Posterior cingulate gyrus (tissue), 11 donors: ENCODE measurements at places on chromosomes 4 and X.

DNA sequence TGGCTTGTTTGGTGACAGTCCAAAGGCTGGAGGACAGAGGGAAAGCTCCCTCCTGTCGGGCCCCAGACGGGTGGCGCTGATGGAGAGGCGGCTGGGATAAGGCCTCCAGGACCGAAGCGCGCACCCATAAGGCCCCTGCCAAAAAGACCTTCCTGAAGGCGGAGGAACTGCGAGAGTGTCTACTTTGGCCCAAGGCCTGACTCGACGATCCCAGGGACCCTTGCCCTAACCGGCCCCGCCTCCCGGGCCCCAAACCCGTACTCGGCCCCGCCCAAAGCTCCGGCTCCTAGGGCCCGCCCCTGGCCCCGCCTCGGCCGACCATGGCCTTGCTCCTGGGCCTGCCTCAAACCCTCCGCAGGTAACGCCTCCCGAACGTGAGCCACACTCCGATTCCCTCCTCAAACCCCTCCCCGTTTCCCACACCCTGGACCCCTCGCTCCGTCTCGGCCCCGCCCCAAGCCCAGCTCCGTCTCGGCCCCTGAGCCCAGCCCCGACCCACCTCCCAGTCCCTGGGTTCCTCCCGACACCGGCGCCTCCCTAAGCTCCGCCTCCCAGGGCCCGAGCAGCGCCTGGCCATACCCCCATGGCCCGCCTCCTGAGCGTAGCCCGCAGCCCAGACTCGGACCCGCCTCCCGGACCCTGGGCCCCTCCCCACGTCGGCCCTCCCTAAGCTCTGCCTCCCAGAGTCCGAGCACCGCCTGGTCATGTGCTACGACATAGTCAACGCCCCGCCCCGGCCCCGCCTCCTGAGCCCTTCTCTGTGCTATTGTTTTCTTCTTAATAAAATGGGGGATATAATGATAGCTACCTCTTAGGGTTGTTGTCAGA lies 90.0 kb upstream of the DRD5 start:
- DNase-seq, result peak; percentile 92

DNA sequence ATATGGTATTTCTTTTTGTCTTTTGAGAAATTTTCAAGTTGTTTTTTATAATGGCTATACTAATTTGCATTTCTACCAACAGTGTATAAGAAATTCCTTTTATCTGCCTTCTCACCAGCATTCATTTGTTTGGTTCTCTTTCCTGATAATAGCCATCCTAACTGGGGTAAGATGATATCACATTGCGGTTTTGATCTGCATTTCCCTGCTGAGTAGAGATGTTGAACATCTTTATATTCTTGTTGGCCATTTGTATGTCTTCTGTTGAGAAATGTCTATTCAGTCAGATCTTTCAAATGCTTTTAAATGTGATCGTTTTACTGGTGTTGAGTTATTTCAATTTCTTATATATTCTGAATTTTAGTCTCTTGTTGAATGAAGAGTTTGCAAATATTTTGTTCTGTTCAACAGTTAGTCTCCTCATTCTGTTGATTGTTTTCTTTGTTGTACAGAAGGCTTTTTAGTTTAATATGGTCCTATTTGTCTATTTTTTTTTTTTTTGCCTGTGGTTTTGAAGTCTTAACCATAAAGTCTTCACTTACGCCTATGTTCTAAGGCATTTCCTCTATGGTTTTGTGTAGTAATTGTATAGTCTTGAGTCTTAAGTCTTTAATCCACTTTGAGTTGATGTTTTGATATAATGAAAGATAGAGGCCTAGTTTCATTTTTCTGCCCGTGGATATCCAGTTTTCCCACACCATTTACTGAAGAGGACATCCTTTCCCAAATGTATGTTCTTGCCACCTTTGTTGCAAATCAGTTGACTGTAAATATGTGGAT lies 1566.9 kb downstream of the STIM2 start:
- no peak for DNase-seq

DNA sequence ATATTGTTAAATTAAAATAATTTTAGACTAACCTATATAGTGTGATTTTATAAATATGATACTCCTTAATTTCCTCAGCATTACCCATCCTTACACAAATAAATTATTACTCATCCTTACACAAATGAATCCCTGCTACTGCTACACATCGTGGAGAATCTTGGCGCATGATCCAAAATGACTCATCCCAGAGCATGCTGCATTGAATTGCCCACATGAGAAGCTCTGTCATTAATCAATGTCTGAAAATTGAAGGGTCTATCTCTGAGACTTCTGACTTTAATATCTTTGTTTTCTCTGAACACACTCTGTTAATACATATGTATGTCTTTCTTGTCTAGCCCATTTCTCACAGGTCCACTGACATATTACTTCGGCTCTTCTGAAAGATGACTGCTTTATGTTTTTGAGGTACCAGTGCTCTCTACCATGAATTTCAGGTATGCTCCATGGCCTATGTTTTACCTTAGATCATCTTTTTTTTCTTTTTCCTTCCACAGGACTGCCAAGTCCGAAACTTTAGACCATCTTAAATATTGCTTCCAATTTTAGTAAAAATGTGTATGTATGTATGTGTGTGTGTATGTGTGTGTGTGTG lies 15.7 kb upstream of the DUSP21 start:
- no peak for DNase-seq

DNA sequence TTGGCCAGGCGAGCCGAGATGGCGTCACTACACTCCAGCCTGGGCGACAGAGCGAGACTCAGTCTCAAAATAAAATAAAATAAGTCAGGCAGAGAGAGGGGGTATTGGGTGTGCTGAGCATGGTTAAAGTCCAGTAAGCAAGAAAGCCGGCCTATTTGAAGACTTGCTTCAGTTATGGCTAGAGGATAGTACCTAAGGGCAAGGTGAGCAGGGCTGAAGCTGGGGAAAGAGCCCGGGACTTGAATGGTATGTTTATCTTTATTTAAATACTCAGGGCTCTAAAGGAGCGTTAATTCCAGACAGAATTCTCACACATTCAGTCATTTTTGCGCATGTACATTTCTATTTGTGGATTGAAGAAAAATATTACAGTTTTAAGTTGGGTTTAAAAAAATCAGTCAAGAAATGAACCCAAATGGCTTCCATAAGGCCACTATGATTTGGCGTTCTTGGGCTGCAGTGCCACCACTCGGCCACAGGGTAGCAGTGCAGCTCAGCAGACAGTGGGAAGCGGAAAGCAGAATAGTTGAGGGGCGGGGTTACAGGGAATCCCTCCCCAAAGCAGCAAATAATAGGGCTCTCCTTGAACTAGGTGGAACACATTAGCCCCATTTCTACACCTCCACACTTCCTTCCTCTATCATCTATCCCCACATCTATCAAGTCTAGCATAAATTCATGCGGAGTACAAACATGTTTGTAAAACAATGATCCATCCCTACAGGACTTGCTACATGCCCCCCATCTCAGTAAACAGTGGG lies 37.2 kb upstream of the SH3D19 start:
- peak; percentile 82 for DNase-seq

DNA sequence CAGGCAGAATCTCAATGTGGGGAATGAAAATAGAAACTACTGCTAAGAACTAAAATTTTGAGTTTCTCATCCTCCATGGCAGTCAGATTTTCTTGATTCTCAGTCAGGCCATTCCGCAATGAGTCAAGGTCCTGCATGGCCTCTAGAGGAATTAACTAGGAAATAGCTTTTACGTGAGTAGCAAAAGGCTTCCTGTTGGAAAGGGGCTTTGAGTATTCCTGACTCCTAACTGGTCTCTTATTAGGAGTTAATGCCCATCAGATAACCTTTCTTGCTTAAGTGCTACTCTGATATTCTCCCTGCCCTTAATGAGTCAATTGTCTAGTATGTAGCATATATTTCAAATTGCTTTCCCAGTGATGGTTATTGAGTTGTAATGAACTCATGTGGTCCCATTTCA lies 65.7 kb upstream of the ARHGAP24 start:
- no peak for DNase-seq

GRCh38 chr4:137283737-137284136 lies 248.6 kb downstream of the PCDH18 start:
- no peak for DNase-seq

DNA sequence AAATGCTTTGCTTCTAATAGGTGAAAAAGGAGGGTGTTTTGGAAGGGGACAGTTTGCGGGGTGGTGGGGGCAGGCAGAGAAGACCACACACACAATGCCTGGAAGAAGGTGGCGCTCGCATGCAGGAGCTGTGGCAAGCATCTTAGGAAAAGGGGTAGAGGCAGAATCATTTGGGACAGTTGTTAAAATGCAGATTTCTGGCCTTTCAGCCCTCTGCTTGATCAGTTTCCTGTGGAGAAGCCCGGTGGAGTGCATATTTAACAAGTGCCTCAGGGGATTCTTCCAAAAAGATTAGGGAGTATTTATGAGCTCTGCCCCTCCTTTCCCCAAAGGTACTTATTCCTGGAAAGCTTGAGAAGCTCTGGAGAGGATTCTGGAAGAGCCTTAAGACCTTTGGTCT lies 4.8 kb downstream of the NOCT start:
- DNase-seq, result no peak

- DNase-seq, result no peak
Observed at GRCh38 chr4:145887241-145887991, 51.2 kb downstream of the ZNF827 start.

DNA sequence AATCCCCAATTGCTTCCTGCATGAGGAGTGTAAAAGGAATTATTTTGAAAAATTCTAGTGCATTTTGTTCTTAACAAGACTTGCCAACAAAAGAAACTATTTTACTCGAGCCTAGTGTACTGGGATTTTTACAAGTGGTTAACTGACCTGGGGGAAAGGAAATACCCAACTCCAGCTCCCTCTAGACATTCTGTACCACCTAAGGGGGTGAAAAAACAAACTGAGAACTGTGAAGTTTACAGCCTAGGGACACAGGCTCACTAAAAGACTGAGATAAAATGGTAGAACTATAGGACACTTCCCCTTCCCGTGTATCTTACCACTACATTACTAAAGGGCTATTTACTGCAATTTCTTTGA lies 2.6 kb upstream of the ADH5 start:
- no peak for DNase-seq

DNA sequence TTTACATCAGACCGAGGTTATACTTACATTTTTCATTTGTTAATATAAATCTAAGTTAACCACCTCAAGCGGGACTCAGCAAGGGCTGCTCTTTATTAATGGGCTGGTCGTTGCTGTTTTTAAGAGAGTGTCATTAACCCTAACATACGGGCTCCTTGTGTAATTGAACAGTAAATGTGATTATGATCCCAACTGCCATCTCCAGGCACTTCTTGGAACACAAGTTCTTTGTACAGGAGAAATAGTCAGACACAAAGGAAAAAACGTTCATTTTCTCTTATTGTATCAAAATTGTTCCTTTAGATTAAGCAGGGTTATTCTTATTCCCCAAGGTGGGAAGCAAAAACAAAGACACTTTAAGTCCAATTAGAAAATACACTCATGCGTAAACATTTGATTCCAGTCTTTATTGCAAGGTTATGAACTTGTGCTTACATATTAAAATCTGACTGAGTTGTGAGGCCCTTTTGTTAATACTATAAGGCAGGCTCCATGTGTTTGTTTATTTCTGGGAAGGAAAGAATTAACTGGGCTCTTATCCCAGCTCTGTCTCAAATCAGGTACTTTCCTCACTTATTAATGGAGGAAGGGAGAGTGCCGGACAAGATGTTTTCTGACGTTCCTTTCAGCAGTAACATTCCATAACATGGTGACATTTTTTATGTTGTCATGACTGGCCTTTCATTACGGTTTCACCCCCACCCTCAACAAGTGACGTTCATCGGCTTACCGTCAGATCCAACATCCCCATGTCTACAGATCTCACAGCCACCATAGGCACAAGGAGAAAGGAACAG lies 95.9 kb downstream of the RASL11B start:
- no peak for DNase-seq

DNA sequence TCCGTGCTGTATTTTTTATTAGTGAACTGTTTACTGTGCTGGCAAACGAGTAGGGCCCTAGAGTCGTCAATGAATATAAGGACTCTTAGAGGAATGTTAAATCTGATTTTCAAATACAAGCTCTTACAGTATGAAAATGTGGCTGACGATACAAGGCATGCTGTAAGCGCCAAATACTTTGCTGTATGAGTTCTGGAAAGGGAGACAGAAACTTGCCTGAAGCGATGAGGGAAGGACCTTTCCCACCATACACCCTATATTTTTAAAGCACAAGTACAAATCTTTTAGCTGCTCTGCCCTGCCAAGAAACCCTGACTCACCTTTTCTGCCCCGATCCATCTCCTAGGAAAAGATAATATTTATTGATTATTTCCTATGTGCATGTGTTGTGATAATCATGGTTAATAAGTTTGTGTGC lies 15.7 kb upstream of the RUFY3 start:
- DNase-seq, result no peak

- DNase-seq, result no peak
Observed at GRCh38 chr4:113482325-113482724, 279.2 kb downstream of the CAMK2D start.

GRCh38 chr4:55964046-55964445 lies 15.3 kb downstream of the CEP135 start:
- DNase-seq, result no peak

DNA sequence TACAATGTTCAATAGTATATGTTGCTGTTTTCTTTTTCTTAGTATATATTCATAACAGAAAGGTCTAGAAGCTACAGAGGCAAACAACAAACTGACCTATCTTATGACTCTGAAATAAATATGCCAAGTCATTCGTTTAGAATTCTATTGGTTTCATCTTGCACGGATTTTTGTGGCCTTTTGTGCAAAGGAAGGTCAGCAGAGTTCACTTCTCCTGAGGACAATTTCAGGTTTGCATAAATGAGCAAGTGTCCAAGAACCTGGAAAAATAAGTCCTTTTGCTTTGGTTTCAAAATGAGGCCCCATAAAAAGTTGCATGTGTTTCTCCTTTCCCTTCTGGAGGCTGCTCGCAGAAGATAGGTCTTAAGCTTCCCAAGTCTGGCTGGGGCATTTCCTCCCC lies 156.9 kb downstream of the APBB2 start:
- no peak for DNase-seq

- DNase-seq, result no peak
Observed at GRCh38 chr4:171588051-171588545, 225.1 kb upstream of the GALNTL6 start.

GRCh38 chr4:175450446-175450845 lies 361.6 kb downstream of the GPM6A start:
- DNase-seq, result no peak

GRCh38 chr4:147831551-147832171 lies 99.8 kb downstream of the ARHGAP10 start:
- no peak for DNase-seq

DNA sequence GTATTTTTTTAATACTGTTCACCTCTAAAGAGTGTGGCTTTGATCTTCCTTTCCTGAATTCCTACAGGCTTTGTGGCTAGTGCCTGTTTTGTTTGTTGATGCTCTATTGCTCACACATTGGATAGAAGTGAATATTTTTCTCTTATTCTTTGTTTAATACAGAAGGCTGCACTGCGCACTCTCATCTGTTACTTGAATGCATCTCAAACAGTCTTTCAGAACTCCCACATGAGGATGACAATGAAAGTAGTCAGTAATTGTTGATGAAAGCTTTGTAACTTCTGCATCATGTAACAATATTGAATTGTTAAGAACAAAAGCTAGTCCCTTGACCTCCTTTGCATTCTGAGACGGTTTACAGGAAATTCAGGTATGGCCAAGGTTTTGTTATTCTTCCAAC lies 29.1 kb upstream of the GALNT7 start:
- no peak for DNase-seq
